ENCODE measurements at places on chromosomes 7 and 10. TPM values are rescaled to one million over a fixed set of nuclear protein-coding genes. Genes with fewer than 3 reads are reported as not detected.

DNA sequence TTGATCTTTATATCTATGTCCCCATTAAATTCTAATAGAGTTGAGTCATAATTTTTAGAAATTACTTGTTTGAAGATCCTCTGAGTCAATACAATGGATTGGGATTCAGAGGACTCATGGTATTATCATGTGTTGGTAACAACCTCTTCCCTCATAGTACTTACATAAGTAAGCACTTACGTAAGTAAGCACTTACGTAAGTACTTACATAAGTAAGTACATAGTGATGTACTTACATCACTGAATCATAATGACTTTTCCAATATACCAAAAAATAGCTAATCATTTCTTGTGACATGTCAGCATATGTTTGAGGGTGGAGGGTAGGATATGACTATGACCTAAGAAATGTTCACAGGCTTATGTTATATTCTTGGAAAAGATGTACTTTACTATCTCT is 740.5 kb downstream of the SORCS1 start:
- H3K27me3 ChIP-seq = no peaks in the 10 kb centered on the region
- H3K4me3 ChIP-seq = no peak overlapping the region
- H3K27ac ChIP-seq = no peak overlapping the region
- H3K4me1 ChIP-seq = no peaks in the 10 kb centered on the region
- DNase-seq = no peak

DNA sequence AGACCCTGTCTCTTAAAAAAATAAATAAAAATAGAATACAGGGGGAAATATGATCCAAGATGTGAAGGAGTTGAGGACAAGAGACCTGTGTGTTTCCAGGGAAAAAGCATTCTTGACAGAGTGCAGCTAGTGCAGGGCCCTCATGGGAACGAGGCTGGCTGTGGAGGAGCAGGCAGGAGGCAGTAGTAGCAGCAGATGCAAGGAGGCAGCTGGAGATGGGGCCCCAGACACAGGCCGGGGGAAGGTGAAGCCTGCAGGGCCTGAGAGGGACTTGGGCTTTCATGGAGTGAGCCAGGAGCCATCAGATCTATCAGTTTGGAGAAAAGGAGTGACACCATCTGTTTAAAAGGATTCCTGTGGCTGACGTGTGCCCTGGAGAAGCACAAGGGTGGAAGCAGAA is 71.4 kb upstream of the ZNF438 start:
- no peak for DNase-seq
- no peak overlapping the region for H3K4me3 ChIP-seq
- H3K36me3 ChIP-seq = no peaks in the 10 kb centered on the region

The ZNF117 gene
- total RNA-seq = 5.8 TPM

The ZNF736 gene
- 26.3 TPM for total RNA-seq

- no peaks in the 10 kb centered on the region for H3K27me3 ChIP-seq
- peak; percentile 16 for DNase-seq
- H3K27ac ChIP-seq = no peak overlapping the region
- H3K4me3 ChIP-seq = peak overlapping the region; percentile 0
- no peaks in the 10 kb centered on the region for H3K36me3 ChIP-seq
- H3K4me1 ChIP-seq = peaks cover 5% of the 10 kb centered on the region
These were observed 367.8 kb upstream of the GALNT17 start for GRCh38 chr7:70763961-70764691.

All from activated CD8-positive, alpha-beta T cell treated with anti-CD3 and anti-CD28 coated beads for 36 hours (primary cell).